Fibroblast of villous mesenchyme (primary cell): ENCODE measurements at places on chromosomes 6 and 20. TPM values are rescaled to one million over a fixed set of nuclear protein-coding genes. Genes with fewer than 3 reads are reported as not detected.

DNA sequence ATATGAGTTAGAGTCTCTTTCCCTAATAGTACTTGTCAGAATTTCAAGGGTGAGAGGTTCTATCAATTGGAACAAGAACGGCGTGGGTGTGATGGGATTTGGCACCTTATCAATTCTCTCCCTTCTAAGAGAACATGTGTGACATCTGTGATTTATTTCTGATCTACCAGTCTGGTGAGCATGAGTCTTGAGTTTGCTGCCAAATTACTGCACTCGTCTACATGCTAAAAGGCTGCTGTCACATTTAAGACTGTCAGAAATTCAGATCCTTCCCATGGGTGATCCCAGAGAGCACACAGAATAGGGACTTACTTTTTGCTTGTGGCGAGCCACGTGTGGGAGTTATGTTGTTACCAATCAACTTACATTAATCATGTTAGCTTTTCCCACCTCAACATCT lies 370.2 kb upstream of the SASH1 start:
- no peak for DNase-seq

- DNase-seq = no peak
These were observed 17.3 kb downstream of the PLCG1 start for GRCh38 chr20:41154436-41155176.

DNA sequence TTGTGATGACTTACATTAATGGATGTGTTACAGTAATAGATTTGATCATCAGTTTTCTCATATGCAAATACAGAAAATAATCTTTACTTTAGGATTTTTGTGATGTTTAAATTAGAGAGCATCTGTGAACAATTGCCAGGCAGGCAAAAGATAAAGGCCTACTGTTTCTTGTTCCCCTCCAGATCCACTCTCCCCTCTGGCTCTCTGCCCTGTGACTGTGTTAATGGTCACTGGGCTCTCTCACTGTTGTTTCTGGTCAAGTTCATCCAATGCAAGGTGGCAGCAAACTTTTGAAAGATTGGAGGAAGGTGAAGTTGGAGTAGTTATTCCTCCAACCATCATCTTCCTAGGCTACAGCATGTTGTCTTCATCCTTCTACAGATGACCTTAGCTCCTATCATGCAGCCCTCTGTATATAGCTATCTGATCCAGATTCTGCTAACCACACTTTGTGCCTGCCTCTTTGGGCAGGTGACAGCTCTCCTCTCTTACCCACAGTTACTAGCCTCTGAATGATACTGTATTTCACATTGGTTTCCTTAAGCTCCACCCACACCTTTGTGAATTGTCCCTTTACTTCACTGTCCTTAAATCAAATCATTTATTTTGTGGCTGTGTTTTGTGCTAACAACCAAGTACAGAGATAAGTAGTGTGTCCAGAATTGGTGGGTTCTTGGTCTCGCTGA lies 48.9 kb upstream of the ARG1 start:
- DNase-seq = no peak

GRCh38 chr6:5990786-5991185 lies 15.9 kb downstream of the NRN1 start:
- no peak for DNase-seq

GRCh38 chr20:32902456-32903420 lies 44.0 kb downstream of the EFCAB8 start:
- peak; percentile 37 for DNase-seq

DNA sequence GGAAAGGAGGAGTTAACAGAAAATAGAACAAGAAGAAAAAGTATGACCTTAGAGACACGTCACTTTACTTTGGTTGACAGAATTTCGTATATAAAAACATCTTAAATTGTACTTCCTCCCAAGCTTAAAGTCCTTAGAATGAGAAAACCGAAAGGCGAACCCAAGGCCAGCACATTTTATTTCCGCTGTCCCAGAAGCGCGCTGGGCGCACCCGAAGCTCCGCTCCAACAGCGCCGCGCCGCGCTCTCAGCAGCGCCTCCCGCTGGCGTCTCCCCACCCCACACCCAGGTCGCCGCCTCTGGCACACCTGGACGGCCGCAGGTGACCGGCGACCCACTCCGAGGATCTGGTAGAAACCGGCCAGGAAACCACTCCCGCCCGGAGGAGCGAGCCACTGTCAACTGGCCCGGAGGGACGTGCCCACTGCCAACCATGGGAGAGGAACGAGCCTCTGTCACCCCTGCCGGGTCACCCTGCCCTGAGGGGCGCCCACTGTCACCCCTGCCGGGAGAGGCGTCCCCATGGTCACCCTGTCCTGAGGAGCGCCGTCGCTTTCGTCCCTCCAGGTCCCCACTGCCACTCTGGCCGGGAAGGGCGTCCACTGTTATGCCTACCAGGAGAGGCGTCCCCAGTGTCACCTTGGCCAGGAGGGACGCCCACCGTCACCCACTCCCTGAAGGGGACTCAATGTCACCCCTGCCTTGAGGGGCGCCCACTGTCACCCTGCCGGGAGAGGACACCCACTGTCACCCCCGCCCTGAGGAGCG lies 824 bp downstream of the MPC1 start:
- peak; percentile 56 for DNase-seq

Gene EBF4
- total RNA-seq = 2.6 and 3.5 TPM in 2 replicates

Gene HAO1
- not detected in 2 replicates for total RNA-seq
